ENCODE measurements at places on chromosomes 12 and 14.
A peak's percentile ranks its signal among the peaks of the same experiment; 100 is the strongest.

- no peak for DNase-seq
These were observed 18.7 kb downstream of the IQSEC3 start for GRCh38 chr12:85191-85666.

GRCh38 chr12:8554451-8555195 lies 13.9 kb upstream of the CLEC4E start:
- DNase-seq: no peak

GRCh38 chr12:6605421-6606330 lies 1.5 kb downstream of the CHD4 start:
- no peak for DNase-seq

GRCh38 chr12:13784504-13784903 lies 196.9 kb downstream of the GRIN2B start:
- DNase-seq: no peak

DNA sequence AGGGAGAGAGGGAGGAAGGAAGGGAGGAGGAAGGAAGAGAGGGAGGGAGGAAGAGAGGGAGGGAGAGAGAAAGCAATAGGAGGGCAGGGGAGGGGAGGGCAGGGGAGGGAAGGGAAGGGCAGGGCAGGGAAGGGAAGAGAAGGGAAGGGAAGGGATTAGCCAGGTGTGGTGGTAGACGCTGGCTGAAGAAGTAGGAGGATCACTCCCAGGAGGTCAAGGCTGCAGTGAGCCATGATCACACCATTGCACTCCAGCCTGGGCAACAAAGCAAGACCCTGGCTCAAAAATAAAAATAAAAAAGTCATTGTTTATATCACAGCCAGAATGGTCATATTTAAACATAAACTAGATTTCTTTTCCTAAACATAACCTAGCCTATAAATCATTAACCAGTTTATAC lies 20.4 kb upstream of the EEA1 start:
- DNase-seq: no peak

DNA sequence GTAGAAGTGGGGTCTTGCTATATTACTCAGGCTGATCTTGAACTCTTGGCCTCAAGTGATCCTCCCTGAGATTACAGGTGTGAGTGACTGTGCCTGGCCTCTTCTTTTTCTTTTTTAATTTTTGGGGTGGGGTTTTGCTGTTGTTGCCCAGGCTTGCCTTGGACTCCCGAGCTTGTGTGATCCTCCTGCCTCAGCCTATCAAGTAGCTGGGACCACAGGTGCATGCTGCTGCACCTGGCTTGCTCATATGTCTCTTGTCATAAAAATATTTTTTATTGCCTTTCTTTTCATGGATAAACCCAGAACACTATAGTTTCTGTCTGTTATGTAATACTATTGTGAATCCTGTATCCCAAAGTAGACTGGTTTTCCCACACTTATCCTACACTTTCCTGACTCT lies 26.0 kb downstream of the SCYL2 start:
- peak; percentile 53 for DNase-seq

- DNase-seq: no peak
These were observed 39.9 kb downstream of the ATL1 start for GRCh38 chr14:50599700-50600444.

DNA sequence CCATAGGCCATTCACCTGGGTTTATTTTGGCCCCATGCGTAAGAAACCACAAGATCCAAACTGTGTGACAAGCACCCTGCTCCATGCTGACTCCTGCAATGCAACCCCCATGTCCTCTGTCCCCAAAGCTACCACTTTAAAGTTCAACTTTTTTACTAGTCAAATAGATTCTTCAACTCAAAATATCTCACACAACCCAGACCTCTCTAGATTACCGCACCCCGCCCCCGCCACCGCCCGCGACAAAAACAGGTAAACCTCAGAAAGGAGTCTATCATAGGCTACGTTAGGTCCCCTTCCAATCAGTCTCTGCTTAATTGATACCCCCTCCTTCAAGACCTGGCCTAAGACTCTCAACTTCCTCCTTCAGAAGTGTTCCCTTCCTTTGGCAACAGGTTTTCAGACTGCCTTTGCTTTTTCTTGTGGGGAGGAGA lies 2.2 kb downstream of the ZFP36L1 start:
- DNase-seq: no peak

DNA sequence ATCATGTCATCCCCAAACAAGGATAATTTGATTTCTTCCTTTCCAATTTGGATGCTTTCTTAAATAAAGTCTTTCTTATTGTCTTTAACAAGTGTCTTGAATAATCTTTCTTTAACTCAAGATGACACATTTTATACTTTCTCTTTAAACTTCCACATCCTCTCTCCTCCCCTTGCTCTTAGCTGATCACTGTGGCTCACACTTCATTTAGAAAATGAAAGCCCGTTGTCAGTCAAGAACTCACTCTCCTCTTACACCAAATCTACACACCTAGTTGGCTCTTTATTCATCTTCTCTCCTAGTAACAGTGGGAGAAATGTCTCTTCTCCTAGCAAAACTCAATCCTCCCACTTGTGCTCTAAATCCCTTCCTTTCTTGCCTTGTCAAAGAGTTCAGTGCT lies 10.4 kb upstream of the RMST start:
- no peak for DNase-seq

DNA sequence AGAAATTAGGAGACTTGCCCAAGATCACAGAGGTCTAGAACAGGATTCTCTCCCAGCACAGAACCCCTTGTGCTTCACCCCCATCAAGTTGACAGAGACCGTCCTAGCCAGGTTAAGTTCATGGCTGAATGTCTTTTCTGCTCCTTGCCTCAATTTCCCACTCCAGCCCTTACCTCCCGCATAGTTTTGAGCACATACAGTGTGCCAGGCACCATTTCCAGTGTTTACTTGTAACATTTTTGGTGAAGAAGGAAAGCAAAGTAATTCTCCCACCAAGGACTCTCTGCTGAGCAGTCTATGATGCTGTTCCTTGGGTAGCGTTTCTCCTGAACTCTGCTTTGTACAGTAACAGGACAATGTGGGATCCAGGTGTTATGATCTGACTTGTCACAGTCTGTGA lies 1.2 kb downstream of the ABHD4 start:
- no peak for DNase-seq

DNA sequence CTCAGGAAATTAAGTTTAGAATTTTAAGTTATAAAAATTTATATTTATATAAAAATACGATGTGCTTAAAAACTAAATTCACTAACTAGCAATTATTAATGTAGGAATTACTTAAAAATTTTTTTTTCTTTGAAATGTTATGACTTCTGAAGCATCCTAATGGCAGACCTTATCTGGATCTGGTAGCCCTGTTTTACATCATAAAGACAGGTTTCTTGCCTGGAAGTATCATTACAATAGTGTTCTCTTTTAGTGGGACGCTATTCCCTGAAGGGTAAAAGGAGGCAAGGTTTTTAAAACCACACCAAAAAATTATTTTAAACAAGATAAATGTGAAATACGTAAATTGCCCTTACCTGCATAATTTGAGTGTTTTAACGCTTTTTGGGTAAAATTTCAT lies 2.1 kb downstream of the WDR20 start:
- no peak for DNase-seq

DNA sequence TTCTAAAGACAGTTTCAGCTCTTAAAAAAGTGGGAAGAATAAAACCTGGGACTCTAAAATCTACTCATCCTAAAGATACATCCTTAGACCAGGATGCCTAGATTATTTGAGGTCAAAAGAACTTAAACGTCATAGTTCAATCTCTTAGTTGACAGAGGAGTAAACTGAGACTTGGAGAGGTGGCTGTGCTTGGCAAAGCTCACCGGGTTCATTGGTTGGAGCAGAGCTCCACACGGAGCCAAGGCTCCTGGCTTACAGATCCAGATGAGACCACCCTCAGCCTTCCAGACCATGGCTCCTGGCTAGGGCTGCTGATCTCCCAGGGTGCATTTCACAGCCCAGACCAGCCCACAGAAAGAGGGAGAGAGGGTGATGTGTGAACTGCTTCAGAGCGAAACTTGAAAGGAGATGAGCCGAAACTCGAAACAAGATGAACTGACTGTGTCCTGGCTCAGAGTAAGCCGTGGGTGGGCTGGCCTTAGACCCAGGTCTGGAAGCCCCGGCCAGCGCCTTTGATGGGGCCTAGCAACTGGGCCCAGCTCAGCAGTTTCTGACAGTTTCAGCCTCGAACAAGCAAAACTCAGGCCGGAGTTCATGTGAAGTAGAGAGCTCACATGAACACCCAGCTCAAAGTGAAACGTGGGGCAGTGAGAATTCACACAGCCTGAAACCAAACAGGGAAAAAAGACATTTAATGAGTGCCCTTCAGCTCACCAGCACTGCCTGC lies 1044.8 kb downstream of the BCL11B start:
- no peak for DNase-seq

DNA sequence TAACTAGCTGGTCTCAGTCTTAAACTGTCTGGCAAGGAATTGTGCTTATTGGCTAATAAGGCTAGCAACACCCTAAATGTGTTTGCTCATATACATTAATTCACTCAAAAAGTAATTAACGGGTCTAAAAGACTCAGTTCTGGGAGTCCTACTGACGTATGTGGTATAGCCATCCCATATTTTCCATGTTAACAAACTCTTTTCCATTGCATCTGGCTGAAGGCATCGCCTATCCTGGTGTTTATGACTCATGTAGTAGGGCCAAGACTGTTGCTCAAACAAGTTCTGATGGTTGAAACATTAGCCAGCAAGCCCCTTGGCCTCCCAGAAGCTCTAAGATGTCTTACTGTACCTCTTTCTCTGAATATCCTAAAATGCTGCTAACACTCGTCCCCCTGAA lies 98.5 kb downstream of the PHLDA1 start:
- DNase-seq: no peak

- DNase-seq: no peak
These were observed 396.6 kb downstream of the NRXN3 start for GRCh38 chr14:78566859-78567172.

Measured in NCI-H187 (cell line).